ENCODE measurements at places on chromosomes 2 and 18. TPM values are rescaled to one million over a fixed set of nuclear protein-coding genes. Genes with fewer than 3 reads are reported as not detected.
A peak's percentile ranks its signal among the peaks of the same experiment; 100 is the strongest.

DNA sequence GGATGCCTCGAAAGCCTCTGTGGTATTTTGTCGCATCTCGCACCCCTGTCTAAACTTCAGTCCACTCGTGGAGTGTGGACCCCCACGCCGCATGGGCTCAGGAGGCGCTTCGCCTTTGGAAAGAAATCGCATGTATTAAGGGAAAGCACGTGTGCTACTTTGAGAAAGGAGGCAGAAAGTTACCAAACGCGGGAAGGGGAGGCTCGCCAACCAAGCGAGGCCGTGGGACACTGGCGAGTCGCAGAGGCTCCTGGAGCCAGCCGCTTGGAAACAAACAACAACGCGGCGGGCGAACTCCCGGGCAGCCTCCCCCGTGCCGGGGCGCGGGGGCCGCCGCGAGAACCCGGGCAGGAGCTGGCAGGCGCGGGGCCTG is 455 bp upstream of the AGAP1 start:
- peak; percentile 64 for DNase-seq

DNA sequence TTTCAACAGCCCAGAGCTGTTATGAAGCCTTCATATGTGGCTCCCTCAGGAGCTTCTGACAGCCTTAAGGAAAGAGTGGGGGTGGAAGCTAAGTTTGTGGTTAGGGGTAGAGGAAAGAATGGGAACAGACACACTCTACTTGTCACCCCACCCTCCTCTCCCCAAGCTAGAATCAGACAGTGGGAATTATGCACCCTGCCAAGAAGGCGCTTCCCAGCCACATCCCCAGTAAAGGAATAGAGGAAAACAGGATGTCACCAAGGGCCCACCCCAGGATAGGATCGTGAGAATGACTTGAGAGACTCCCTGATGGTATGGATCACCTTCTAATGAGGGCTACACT is 32.4 kb upstream of the EML4 start:
- peak; percentile 42 for DNase-seq

DNA sequence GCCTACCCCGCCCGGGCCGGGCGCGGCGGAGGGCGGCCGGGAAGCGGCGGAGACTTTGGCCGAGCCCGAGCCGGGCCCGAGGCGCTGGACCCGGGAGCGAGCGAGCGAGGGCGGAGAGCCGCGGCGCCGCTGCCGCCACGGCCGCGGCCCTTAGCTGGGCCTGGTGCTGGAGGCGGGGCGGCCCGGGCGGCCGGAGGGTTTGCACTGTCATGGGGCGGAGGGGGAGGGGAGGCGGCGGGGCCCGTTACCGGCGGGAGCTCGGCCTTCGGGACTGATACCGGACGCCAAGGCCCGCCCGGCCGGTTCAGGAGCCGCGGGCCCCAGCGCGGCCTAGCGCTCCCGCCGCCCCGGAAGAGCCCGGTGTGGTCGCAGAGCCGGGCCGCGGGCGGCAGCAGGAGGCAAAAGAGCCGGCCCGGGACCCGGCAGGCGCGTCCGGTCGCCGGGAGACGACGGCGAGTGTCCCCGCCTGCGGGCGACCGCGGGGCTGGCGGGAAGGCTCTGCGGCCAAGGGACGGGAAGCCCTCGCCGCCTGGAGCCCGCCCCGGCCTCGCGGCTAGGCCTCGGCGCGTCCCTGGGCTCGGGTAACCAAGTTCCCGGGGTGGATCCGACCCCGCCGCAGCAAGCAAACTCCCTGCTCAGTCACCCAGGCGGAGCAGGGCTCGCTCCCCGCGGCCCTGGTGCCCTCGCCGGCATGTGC is 697 bp downstream of the KCMF1 start:
- DNase-seq, result peak; percentile 48

DNA sequence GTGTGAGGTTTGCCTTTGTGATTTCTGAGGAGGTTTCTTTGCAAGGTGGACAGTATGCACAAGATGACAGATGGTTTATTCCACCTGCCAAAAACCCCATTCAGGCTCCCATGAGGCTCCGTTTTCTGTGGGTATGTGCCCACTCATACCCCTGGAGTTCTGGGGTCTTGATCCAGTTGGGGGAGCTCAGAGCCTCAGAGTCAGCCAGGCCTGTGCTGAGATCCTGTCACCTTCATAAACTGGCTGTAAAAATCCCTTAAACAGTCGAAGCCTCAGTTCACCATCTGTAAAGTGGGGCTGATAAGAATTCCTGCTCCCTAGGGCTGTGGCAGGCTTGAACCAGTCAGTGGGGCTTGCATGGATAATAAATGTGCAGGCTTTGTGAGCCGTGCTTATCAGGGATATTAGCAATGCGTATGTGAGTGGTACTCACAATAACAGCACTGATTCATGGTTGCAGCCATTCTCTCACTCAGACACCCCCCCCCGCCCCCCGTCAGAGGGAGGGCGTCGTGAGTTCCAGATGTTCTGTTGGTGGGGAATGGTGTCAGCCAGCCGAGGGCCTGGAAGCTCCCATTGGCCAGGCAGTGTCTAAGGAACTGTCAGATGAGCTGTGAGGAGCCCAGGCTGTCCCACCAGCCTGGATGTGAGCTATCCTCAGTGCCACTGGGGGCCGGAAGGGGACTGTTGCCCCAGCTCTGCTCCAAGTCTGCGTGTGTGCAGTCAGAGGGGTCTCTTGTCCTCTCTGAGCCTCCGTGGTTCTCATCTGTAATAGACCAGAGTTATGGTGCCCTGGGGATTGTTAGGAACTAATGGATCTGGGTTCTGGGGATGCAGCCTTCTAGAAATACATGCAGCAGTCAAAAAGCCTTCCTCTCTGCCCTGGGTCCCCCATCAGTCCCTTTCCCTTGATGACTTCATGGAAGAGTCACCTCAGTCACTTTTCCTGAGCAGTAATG is 51.7 kb downstream of the KCNIP3 start:
- peak; percentile 21 for DNase-seq

AAK1 gene
- total RNA-seq, result 61.5 TPM

DNA sequence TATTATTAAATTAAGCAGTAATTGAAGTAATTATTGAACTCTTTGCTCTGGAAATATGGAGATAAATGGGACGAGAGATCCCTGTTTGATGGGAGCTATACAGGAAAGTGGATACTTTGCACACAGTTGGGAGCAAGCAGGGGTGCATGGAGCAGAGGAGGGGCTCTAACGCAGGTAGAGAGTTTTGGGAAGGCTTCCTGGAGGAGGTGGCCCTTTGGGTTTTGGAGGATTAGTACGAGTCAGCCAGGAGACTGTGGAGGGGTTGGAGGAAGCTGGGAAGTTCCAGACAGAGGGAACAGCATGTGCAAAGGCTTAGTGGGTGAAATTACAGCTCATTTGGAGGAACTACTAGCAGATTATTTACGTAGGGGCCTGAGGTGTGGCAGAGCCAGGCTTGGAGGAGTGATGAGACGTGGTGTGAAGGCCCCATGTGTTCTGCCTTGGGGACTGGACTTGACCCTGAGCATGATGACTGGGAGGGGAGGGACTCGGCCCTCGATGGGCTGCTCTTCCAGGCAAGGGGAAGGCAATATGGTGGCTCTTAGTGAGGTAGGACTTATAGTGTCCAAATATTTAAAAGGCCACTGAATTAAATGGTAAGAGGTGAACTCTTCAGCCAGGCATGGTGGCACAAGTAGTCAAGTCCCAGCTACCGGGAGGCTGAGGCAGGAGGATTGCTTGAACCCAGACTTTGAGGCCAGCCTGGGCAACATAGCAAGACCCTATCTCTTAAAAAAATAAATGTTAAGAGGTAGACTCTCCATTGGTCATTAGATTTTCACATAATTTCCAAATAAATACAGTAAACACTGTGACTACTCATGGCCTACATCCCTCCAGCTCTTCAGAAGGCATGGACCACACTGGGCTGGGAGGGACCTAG is 30.2 kb downstream of the GREB1 start:
- DNase-seq, result no peak

GRCh38 chr2:233462826-233463470 is 103.6 kb downstream of the USP40 start:
- no peak for DNase-seq

DNA sequence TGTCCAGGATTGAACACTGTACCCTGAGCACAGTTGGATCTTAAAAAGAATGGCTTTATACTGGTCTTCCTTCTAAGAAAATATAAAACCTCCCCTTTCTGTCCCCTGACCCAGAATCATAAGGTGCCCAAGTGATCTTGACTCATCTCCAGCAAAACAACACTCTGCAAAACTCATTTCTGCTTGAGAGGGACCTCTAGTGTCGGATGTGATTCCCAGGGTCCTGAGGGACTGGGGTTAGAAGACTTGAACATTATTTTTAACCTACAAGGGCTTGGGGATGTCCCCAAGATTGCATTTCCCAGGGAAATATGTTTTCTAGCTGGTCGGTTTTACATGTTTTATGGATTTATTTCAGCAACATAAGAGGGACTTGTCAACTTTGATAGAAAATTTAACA is 1318.5 kb upstream of the CELF4 start:
- no peak for DNase-seq

DNA sequence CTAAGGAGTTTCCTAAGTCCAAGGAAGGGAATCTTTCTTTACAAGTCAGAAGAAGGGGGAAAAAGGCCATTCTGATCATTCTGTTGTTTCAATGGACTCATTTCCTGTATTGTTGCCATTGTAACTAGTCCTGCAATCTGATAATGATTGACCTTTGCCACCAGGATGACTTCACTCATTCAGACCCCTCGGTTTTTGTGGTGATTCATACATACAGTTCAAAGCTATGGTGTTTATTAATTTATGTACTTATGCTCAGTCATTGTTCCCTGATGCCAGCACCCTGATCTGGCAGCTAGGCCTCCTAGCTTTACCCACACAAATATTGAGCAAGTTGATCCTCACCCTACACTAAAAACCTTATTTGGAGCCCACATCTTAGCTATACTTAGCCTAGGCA is 57.6 kb upstream of the ZNF519 start:
- DNase-seq, result peak; percentile 8

CNOT9 gene
- 69.6 TPM for total RNA-seq

TCF7L1 gene
- 4.3 TPM for total RNA-seq

- DNase-seq, result peak; percentile 90
These were observed 1.6 kb downstream of the KANSL1L start for GRCh38 chr2:210169516-210170195.

GRCh38 chr2:214379227-214379626 is 31.6 kb upstream of the VWC2L start:
- no peak for DNase-seq

GRCh38 chr2:32947484-32948143 is 861 bp downstream of the LTBP1 start:
- DNase-seq, result peak; percentile 55

DNA sequence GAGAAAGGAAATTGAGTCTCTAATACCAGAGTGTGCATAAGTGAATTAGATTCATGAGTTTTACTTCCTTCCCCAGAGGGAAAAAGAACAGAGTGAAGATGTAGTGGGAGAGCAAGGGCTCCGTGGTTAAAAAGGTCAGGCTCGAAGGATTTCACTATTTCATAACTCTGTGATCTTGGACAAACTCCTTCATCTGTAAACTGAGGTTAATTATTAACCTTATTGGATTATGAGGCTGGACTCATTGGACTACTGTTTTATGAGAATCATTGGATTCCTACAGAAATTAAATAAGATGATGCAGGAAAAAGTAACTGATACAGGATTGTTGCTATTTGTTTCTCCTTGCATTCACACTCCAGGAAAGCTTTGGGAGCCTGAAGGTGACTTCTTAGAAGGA is 45.0 kb downstream of the SRD5A2 start:
- DNase-seq, result no peak

Measured in fibroblast of villous mesenchyme (primary cell).